CD4-positive, alpha-beta T cell treated with Interleukin-1 beta for 1 hour (primary cell): ENCODE measurements at places on chromosomes 7 and 10.
A peak's percentile ranks its signal among the peaks of the same experiment; 100 is the strongest.

- DNase-seq = no peak
These were observed 658 bp downstream of the CYP2E1 start for GRCh38 chr10:133527771-133528271.

- no peak for DNase-seq
These were observed 220.6 kb downstream of the ARHGAP12 start for GRCh38 chr10:31708046-31708445.

DNA sequence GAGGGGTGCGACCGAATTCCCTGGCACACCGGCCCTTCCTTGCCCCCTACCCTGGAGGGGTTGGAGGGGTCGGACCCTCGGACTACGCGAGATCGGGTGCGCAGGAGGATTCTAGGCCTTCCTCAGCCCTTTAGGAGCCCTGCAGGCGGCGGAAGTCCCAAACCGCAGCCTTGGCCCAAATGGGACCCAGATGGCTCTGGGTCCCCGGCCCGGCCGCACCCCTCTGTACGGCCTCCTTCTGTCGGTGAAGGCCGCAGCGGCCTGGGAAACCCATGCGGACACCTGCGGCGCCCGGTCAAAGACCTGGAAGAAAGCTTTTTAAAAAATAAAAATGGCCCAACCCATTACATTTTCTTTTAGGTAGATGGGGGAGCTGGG is 2.4 kb upstream of the VAX1 start:
- DNase-seq = no peak

DNA sequence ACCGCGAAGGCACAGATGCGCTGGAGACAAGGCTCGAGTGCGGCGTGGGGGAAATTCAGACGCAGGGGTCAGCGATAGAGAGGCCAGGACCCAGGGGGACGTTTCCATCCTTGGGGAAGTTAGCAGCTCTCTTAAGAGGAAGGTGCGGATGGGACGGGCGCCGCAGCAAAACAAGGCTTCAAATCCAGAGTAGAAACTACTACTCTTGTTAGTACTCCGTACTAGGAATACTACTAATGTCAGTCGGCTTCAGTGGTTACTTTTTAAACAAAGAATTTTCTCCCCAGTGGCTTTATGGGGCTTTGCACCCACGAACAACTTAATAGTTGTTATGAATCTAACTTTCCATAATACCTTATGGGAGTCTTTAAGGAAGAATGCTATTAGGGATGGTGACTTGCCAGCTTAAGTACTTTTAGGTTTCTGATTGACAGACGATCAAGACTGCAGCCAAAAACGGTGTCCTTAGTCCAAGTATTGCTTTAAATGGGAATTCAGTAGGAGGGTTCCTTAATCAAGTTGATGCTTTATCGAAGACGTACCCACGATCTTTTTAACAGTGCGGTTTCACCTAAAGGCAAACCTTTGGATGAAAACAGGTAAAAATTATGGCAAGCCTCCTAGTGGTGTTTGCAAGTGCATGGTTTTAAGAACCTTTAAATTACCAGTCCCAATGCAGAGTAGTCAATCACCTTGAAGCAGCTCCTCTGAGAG is 812 bp upstream of the IDE start:
- peak; percentile 37 for DNase-seq

DNA sequence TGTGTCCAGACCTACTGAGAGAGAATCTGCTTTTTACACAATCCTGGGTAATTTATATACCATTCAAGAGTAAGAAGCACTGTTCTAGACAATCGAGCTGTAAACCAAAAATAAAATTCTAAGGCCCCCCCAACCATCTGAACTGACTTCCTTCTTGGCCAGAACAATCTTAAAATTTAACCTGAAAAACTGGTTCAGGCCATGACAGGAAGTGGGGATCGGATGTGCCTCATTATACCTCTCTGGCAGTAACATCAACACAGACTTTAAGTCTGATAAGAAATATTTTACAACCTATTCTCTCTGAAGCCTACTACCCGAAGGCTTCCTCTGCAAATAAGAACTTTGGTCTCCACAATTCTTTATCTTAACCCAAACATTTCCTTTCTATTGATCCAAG is 75.2 kb upstream of the KIF5B start:
- DNase-seq = no peak

DNA sequence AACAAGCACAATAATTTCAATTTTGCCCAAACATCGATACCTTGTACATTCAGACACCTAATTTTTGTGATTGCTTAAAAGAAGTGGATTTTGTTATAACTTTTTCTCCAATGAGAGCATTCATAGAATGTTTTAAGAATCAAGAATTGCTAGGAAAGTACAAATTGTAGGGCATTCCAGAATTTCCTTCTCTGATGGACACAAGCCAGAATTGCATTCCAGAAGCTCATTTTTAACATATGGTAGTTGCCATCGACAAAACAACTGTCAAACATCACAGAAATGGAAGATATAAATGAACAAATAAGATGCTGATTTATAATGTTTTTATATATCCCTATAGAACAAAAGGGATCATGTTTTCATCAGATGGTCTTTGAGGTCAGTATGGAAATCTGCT is 258.4 kb upstream of the NPVF start:
- no peak for DNase-seq

DNA sequence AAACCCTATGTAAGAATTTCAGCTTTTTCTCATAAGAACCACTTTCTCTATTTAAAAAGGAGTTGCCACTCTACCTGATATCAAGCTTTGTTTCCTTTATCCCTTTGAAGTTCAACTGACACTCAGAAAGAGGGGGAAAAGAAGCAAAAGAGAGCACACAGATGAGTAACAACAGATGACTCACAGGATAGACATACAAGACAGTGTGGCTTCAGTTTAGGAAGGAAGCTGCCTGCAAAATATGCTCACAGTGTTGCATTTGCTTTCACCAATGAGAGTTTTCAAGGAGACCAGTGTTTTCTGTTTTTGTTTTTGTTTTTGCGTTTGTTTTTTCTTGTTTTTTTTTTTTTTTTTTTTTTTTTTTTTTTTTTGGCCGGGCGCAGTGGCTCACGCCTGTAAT is 1181.6 kb downstream of the DNAJB9 start:
- DNase-seq = no peak

DNA sequence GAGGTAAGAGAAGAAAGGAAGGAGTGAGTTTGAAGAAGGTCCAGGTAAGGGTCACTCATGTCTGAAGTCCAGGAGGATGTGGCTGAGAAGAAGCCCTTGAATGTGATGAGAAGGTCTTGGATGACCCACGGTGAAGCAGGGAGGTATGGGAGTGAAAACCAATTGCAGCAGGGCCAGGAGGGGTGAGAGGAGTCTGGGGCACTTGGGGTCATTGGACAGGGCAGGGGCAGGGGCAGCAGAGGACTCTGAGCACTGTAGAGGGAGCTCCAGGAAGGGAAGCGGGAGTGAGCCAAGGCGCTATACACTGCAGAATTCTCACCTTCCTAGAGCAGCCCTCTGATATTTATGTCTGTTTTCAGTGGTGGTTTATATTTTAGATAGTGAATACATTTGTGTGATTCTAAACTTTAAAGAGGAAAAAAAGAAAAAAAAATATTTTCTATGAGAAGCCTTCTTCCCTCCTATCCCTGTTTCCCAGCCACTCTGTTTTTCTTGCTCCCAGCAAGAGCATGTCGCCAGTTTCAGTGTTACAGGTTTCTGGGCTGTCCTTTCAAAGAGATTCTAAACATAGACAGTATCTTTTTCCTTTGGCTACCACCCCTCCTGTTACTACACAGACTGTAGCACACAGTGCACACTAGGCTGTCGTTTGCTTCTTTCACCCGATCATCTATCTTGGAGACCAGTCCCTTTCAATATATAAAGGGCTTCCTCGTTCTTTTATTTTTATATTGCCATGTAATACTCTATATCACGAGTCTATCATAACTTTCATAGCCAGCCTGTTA is 24.5 kb downstream of the BLVRA start:
- DNase-seq = no peak

GRCh38 chr7:94154858-94155257 is 150.7 kb upstream of the BET1 start:
- no peak for DNase-seq

DNA sequence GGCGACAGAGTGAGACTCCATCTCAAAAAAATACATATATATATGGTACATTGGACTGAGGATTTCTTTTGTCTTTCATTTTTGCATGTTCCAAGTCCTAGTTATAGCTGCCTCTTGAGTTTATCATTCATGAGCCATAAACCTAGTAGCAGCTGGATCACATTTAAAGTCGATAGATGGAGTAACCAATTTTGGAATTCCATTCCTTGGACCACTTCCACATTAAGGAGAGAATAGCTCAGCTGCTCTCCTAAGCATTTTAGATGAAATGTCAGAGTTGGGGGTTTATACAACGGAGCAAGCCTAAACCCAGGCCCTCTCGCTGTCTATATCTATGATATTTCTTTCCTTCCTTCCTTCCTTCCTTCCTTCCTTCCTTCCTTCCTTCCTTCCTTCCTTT is 141.2 kb downstream of the LYZL1 start:
- no peak for DNase-seq

DNA sequence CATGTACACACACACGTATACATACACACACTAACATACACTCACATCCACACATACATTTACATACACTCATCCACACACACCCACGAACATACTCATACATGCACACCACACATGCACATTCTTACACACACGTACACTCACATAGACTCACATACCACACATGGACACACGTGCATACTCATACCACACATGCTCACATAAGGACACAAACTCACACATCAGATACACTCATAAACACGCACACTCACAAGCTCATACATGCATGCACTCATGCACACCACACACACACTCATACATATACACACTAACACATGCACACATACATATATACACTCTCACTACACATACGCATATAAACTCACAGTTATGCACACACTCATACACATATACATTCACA is 1.2 kb upstream of the CALN1 start:
- DNase-seq = no peak

DNA sequence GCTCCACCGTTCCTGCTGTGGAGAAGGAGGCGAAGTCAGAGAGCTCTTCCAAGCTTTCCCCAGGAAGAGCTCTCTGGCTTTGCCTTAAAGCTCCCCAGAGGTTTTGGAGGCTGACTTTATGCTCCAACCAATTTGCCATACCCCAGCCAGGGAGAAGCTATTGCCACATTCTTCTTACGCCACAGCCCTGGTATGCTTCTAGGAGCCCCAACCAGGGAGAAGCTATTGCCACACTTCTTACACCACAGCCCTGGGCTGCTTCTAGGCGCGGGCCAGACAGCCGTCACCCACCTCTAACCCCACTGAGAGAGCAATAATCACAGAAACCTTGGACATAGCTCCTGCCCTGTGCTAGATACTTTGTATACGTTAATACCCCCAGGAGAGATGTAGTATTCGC is 951 bp downstream of the ELOVL3 start:
- no peak for DNase-seq

GRCh38 chr10:78658645-78659597 is 409.8 kb upstream of the ZMIZ1 start:
- DNase-seq = no peak
